Upper lobe of right lung (tissue), 1 donor: ENCODE measurements at places on chromosomes 16 and 17. TPM values are rescaled to one million over a fixed set of nuclear protein-coding genes. Genes with fewer than 3 reads are reported as not detected.

DNA sequence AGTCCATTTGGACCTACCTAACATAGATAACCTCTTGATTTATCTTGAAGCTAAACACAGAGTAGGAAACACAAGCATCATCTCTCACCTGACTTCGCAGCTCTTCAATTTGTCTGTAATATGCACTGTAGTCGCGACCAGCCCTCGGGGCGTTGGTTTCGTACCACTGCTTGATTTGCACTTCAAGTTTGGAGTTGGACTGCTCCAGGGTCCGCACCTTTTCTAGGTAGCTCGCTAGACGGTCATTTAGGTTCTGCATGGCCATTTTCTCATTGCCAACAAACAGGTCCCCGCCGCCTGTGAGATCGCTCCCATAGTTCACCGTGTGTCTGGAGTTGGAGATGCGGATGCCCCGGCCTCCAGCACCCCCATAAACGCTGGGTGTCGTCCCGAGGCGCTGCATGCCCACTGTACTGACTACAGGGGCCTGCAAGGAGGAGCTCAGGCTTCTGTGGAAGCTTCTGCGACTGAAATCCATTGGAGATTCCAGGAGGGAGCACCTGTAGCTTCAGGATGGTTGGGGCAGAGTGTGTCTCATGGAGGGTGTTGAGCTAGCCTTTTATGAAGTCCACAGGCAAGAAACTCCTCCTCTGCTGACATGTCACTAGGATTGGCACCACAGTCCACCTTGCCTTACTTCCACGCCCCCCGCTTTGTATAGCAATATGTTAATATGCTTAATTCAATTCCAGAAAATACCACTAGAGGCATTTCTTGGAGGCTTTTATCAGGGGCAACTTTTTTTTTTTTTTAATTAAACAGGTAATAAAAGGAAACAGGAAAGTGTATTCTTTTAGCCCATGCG, at the start of gene KRT20:
Gene KRT20 (minus strand): TSS at position 535 of the 805 bp plus-strand sequence. CDS start 57 bp downstream, at position 478.
- no peak for DNase-seq

- peak; percentile 61 for DNase-seq
These were observed 470 bp upstream of the GGT6 start for GRCh38 chr17:4560837-4561256.

GRCh38 chr17:79915850-79916430, 76.7 kb upstream of the CBX4 start:
- peak; percentile 84 for DNase-seq

GRCh38 chr17:67215991-67216421, 29.0 kb downstream of the HELZ start:
- DNase-seq = no peak

DNA sequence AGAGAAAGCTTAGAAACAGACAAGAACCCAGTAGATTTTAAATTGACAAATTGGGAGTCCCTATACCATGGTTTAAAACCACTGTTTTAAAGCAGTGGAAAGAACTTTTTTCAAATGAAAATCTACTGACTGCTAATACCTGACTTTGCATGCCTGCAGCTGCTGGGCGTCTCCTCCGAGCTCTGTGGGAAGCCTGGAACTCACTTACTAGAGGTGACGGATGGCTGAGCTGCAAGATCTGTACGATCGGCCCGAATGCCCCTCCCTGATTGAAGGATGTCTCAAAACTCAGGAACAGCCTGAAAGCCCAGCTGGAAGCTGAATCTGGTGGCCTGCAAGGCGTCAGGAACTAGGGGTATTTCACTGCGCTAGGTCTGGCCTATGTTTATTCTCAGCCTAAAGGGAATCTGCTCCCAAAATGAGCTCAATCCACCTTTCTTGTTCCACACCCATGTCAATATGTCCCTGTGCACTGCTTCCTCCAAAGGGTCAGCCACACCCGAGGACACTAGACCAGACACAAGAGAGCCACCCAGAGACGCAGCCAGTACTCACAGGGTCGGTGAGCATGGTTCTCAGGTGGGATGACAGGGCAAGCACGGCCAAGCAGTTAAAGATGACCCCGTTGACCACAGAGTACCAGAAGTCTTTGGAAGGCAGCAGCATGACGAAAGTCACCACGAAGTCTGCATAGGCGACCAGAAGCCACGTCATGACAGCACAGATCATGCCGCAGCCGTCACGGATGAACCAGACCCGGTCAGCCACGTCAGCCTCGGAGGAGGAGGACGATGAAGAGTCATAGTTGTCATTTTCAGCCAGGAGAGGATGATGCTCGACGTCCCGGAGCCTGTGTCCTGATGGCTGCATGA, 21.4 kb downstream of the ZDHHC7 start:
- DNase-seq = no peak

GRCh38 chr16:3295783-3296182, 9.4 kb downstream of the TIGD7 start:
- DNase-seq = no peak

- DNase-seq = no peak
These were observed 2.8 kb upstream of the SPATA2L start for GRCh38 chr16:89704281-89704680.

GRCh38 chr17:7355053-7355452, at the start of gene TMEM95:
TMEM95 (plus strand) TSS chr17:7355156; CDS start chr17:7355205, 49 bp downstream.
- peak; percentile 67 for DNase-seq

DNA sequence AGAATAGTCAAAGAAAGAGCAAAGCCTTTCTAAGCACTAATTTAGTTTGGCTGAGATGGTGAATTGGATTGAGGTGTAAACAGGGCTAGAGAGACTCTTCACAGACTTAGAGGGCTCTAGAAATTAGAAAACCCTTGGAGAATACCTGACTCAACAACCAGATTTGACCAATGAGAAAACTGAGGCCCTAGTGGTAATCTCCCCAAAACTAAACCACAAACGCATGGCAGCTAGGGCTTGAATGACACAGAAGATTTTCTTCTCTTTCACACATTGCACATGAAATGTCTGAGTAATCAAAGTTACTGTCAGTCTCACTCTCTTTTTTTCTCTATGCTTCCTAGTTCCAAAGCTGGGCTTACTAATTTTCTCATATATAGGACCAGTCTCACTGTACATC, 314.5 kb upstream of the KCNJ16 start:
- no peak for DNase-seq

GRCh38 chr17:31007695-31008373, 37.0 kb downstream of the RNF135 start:
- no peak for DNase-seq

DNA sequence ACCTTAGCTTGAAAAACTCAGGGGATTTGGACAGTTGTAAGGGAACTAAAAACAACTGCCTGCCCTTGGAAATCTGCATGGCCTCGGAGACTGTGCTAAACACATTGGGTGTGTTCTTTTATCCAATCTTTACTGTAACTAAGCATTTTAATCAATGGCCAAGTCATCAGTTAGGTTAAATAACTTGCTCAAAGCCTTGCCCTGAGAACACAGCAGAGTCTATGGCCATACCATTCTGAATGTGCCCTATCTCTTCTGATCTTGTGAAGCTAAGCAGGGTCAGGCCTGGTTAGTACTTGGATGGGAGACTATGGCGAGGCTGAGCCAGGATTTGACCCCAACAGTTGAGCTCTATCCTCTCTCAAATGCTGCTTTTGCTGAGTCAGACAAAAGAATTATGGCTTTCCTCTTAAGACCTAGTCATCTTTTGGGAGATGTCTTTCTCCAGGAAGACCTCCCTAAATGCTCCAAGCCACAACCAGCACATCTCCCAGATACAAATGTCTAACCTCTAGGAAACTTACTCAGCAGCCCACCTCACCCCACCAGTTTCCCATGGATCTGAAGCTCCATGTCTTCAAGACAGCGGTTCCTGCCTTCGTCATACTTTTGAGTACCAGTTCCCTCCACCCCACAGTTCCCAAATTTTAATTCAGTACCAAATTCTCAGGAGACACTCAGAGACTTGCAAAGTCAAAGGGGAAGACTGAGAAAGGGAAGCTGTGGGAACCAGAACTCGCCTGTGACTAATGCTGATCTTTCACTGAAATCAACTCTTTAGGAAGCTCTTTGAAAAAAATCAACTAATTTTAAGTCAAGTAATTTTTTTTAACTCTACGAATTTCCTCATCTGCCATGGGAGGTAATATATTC, 336.1 kb downstream of the MAF start:
- no peak for DNase-seq

GRCh38 chr17:65677932-65678331, 116.5 kb upstream of the AXIN2 start:
- no peak for DNase-seq

GRCh38 chr16:56807011-56807675, 57.9 kb upstream of the SLC12A3 start:
- no peak for DNase-seq

- peak; percentile 100 for DNase-seq
These were observed at the start of gene TAOK1 for GRCh38 chr17:29389982-29390850. TAOK1 (plus strand) TSS chr17:29390363; CDS start chr17:29451549, 61,186 bp downstream.

DNA sequence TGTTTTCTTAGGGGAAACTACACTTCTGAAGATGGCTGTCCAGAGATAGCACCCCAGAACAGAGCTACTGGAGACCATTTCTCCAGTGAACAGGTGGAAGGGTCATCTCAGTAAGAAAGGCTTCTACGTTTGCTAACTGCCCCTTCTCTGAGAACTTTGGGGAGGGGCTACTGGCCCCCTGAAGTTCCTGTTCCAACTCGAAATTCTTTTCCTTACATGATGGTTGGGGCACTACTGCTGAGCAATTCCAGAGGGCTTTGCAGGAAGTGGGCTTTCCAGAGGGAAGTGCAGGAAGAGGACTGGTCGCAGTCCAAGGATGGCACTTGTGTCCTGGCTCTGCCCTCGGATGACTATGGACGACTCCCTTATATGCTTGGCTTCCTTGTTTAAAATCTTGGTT, 31.2 kb downstream of the TOM1L2 start:
- DNase-seq = no peak

DNA sequence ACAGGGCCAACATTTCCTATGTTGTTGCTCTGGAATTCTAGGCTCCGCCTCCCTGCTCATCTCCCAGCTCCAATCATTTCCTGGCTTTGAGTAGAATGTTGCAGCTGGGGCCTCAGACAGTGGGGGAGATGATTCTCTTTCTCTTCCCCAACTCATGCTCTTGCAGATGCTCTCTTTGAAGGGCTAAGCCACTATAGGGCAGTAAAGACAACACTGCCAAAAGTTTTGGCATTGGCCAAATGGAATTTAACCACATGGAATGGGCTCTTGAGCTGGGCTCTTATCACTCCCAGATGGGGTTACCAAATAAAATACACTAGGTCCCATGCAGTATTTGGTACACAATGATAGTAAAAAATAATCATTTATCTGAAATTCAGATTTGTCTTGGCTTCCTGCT, 19.6 kb upstream of the EFCAB13 start:
- DNase-seq = no peak

DNA sequence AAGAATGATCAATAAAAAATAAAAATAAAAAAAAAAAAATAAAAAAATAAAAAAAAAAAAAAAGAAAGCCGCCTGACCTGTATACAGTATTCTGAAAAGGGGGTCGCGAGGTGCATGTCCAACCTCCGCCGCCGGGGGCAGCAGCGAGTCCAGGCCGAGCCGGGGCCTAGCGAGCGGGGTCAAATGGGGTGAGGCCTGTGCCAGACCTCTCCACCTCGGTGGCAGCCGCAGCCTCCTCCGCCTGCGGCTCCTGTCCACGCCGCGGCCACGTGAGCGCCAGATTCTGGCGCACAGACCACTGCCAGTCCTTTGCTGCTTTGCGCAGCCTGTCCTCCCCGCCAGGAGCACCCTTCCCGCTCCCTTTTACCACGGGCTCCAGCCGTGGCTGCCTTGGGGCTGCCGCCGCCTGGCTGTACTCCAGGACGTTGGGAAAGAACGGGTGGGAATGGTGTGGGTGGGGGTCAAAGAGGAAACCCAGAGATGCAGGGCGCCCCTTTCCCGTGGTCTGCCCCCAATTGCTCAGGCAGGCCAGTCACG, 2.4 kb upstream of the BCKDK start:
- DNase-seq = peak; percentile 94

GRCh38 chr17:83083368-83084201, 4.2 kb downstream of the METRNL start:
- no peak for DNase-seq

- no peak for DNase-seq
These were observed 1.7 kb downstream of the HOXB1 start for GRCh38 chr17:48528936-48529682.

DNA sequence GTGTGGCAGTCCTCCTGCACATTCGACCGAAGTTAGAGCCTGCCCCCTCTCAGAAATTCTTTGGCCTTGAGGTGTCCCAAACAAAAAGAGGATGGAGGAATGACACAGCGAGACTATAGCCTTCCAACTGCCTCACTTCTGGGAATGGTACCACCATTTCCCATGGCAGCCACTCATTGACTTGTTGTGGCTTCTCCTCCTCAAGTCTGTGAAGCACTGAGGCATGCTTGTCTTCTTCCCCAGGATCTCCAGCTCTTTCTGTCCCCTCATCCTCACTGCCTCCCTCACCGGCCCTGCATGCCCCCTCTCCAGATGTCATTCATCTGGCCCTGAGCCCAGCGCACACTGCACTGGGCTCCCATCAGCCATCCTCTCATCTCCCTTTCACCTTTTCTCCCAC, 43.7 kb upstream of the DNAH9 start:
- DNase-seq = no peak

GRCh38 chr16:58393138-58393504, 850 bp downstream of the GINS3 start:
- no peak for DNase-seq

GRCh38 chr16:28014851-28015250, 48.7 kb downstream of the GSG1L start:
- DNase-seq = no peak

- DNase-seq = no peak
These were observed 472 bp upstream of the NME2 start for GRCh38 chr17:51165680-51166197.

- no peak for DNase-seq
These were observed 985.0 kb upstream of the GOT2 start for GRCh38 chr16:59719121-59719520.

The TBC1D3C gene
- total RNA-seq = not detected

The SMIM22 gene
- 23.3 TPM for total RNA-seq

The ZFHX3 gene
- total RNA-seq = 29.0 TPM

The UTS2R gene
- not detected for total RNA-seq

The LLGL1 gene
- total RNA-seq = 11.7 TPM

The SLC5A2 gene
- 3.1 TPM for total RNA-seq

The NPIPB8 gene
- 2.8 TPM for total RNA-seq

The CD300H gene
- total RNA-seq = not detected

The TP53TG3 gene
- not detected for total RNA-seq

The SNX20 gene
- 9.2 TPM for total RNA-seq

The AHSP gene
- not detected for total RNA-seq

The RRAD gene
- 11.1 TPM for total RNA-seq

The SPNS2 gene
- 67.0 TPM for total RNA-seq

The EPOP gene
- 2.1 TPM for total RNA-seq

The DBNDD1 gene
- 7.0 TPM for total RNA-seq

The VASN gene
- total RNA-seq = 20.3 TPM

The TMEM94 gene
- total RNA-seq = 79.1 TPM

The KRT14 gene
- total RNA-seq = not detected
